ENCODE measurements at places on chromosomes 6 and 20.

DNA sequence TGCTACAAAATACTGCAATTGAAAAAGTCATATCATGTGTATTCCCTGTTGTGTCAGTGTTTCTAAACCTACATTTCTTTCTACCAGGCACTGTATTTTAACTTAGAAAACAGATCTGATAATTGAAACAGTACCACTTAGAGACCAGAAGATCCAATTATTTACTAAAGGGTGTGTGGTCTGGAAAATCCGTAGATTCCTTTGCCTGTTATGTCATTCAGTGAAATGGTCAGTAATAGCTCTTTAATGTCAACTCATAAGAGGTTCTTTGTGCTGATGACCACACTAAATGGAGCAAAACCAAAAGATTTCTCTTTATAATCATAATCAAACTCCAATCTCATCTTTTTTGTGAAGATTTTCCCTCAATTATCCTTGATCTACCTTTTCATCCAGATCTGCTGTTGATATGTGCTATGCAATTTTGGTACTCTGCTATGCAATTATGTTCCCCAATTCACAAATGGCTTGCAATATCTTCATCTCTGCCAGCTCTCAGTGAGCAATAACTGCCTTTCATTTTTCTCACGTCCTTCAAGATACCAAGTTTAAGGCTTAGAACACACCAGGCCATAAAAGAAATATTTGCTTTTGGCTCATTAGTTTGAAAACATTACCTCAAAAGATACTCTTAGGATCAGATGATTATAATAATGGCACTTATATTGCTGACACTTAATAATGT, 165.5 kb downstream of the MOXD1 start:
- no peak for DNase-seq

DNA sequence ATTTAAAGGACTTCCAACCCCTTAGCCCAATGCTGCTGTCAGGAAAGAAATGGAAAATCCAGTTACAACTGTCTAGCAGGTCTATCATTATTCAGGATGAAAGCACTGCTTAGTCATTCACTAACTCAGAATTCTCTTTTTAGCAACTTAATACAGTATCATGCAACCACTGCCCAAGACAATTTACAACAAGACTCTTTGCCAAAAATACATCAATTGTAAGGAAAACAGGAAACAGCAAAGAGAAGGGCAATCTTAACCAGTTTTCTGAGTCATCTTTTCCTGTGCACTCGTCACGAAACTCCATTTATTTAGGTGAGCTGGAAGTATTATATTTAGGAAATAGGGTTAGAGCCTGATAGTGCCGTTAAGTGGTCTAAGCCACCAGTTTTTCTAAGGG, 1197.7 kb upstream of the CITED2 start:
- no peak for DNase-seq

GRCh38 chr6:53360093-53360912, 11.6 kb upstream of the ELOVL5 start:
- peak; percentile 30 for DNase-seq

DNA sequence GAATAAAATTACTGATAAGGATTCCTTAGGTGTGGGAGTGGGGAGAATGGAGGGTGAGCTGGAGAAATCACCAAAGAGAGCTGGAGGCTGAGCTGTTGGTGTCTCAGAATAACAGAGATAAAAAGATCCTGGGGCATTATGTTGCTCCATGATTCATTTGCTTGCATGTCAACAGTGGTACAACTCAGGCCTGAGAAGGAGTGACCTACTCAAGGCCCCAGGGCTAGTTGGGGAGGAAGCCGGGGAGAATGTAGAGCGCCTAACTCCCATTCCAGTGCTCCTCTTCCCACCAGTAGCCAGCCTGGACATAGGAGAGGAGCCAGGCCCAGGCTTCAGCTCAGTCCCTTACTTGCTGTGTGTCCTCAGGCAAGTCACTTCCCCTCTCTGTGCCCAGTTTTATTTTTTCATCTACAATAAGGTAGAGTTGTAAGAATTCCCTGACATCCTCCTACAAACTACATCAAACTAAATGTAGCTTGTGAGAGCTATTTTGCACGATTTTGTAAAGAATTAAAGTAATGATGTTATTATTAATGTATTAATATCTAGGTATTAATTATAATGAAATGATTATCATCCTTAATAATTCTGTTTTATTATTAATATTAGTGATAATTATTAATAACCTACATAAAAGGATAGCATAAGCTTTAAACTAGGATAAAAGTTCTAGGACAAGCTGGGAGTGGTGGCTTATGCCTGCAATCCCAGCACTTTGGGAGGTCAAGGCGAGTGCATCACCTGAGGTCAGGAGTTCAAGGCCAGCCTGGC, 250.9 kb upstream of the SULF2 start:
- DNase-seq = no peak

GRCh38 chr6:46612645-46613044, 40.0 kb downstream of the CYP39A1 start:
- no peak for DNase-seq

DNA sequence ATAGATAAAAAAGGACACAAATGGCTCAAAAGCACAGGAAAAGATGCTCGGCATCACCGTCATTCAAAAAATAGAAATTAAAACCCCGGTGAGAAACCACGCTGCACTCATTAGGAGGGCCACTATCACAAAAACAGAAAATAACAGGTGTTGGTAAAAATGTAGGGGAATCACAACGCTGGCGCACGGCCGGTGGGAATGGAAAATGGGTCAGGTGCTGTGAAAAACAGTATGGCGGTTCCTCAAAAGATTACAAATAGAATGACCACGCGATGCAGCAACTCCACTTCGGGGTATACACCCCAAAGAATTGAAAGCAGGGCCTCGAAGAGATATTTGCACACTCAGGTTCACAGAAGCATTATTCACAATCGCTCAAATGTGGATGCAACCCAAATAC, 28.3 kb downstream of the NPEPL1 start:
- DNase-seq = no peak

DNA sequence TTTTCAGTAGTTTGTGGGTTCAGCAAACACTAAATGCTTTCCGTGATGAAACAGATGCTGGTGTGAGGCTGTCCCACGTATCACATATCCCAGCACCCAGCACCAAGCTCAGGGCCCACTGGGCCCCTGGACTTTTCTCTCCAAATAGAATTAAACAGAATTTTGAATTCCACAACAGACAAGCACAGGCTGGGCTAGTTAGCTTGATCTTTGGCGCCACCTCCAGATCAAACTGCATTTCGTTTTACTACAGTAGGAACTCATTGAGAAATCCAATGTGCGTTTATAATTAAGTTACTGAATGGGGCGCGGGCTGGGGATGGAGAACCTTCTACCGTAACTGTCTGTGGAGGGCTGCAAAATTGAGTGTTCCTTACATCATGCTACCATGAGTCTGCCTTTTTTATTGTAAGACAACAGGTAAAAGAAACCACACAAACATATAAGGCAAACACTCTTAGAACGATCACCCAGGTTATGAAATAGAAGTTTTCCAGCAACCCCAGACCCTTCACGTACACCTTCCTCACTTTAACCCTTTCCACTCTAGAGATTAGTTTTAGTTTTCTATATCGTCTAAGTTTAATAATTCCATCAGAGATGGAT, 107.8 kb downstream of the ZFP64 start:
- DNase-seq = peak; percentile 54

DNA sequence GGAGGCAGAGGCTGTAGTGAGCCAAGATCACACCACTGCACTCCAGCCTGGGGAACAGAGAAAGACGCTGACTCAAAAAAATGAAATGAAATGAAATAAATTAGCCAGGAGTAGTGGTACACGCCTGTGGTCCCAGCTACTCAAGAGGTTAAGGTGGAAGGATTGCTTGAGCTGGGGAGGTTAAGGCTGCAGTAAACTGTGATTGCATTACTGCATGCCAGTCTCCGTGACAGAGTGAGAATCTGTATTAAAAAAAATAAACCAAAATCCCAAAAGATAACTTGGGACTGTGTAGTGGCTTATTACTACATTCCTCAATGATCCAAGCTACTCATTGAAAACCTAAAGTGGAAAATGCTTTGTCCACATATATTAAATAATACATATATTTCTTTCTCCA, 87.0 kb downstream of the SGK1 start:
- DNase-seq = no peak

DNA sequence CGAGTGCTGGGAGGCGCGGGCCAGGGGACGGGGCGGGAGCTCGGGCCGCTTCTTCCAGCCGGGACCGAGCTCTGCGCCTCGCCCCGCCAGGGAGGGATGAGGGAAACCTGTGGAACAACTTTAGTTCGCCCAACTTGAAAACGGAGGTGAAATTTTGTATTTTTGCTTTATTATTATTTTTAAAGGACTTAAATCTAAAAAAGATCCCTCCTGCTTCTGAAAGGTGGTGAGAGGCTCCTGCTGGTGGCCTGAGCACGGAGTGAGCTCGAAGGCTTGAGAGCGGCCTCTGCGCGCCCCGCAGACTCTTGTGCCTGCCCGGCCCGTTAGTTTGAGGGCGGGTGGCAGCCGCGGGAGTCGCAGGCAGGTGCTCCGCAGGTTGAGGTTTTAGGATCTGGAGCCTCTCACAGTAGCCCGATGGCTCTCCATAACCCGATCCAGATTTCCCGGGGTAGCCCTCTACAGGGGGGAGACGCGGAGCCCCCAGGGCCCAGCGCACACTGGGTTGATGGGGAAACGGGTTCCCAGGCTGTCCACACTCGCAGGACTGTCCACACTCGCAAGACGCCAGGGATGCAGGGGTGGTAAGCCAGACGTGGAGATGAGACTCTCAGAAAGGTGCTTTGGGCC, 46.2 kb upstream of the SUPT3H start:
- DNase-seq = no peak

- DNase-seq = no peak
These were observed 304.7 kb upstream of the FOXQ1 start for GRCh38 chr6:1007159-1007558.

DNA sequence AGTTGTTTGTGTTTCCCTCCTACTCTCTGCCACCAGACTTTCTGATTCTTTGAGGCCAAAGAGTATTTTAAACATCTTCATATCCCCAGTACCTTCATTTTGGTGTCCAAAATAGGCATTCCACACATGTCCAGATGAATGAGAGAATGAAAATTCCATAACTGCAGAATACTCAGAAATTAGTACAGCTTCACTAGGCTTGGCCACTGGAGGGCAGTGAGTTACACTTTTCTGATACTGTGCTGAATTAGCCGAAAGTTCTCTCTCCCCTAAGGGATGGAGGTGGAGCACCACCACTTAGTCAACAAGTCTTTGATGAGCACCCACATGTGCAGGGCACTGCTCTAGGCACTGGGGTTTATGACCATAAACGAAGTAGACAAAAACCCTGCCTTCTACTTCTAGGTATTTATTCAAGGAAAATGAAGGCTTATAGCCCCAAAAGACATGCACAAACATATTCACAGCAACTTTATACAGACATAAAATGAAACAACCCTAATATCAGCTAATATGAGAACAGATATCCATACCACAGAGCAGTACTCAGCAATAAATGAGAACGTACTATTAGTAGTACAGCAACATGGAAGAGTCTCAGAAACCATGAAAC, 46.1 kb upstream of the TMEM217 start:
- DNase-seq = peak; percentile 48

GRCh38 chr20:44581515-44581914, 864 bp upstream of the PKIG start:
- DNase-seq = no peak

DNA sequence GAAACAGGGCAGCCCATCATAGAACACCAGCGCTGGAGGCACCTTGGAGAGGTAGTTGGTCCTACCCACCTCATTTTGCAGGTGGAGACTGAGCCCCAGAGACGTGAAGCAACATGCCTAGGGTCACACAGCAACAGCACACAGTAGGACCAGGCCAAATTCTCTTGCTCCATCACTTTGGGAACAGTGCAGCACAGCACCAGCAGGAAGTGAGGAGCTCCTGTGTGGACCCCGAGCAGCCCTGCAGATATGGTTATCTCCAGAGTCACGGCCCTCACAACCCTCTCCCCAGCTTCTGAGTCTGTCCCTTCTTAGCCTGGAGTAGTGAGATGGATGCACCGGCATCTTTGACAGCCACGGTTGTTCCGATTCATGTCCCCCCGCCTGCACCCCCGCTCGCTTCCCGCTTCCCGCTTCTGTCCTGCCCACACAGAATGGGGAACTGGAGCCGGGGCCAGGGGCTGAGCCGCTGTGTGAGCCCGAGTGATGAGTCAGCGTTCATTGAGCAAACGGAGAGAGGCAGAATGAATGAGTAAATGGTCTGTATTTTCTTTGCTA, 72.6 kb upstream of the DUSP22 start:
- peak; percentile 96 for DNase-seq

DNA sequence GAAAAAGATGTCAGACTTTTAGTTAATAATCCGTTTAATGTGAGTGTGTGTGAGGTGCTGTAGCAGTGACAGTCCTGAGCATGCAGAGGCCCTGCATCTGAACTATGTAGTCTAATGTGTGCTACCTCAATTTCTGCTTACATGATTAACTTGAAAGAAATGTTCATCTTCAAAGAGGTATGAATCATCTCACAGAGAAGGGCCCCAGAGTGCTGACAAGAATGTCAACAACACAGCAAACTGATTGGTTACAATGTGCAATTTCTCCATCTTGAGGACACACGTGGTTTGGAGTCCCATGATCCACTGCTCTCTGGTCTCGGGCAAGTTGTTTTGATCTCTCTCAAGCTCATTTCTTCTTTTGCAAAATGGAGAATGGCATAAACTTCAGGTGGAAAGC, 61.7 kb upstream of the EMILIN3 start:
- no peak for DNase-seq

DNA sequence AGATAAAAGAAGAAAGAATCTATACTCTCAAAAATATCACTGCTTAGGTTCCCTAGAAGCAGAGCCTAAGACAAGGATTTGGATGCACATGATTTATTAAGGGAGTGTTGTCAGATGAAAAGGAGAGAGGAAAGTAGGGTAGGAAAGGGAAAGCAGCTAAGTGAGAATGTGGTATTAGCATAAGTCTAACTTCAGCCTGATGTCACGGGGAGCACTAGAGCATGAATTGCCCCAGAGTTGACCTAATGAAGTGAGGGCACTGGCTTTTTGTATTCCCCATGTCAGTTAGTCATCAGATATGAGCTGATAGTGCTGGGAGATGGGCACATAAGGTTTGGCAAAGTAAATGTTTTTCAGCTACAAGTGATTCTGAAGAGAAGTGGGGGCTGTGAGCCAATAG, 129.0 kb upstream of the THEMIS start:
- no peak for DNase-seq

DNA sequence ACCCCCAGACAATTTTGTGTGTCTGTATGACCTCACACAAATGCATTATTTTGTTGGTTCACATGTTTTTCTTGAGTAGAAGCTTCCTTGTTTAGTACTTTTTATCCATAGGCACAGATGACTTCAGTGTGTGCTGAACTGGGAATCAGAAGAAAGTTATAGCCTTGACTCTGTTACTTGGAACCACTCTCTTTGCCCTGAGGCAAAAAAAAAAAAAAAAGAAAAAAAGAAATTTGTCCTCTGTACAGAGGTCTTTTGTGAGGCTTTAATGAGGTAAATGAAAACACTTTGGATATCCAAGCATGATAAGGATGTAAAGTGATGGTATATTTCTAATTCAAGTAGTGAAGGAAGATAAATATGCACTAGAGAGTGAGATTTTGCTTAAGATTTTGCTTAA, 51.9 kb downstream of the TRMT11 start:
- no peak for DNase-seq

DNA sequence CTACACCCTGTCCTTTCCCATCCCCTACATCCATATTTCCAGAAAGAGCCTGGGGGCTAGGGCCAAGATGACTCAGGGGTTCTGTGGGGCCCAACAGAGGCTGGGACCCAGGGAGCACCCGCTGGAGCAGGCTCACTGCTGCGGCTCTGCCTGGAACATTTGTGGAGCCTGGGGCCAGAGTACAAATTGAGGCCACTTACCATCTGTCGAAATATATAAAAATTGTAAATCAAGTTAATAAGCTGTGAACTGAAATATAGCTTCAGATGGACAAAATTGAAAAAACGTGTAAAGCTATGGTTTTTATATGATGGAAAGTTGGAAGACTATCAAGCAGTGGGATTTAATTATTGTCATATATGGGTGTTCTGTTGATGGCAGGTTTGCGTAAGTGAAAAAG, 82.9 kb upstream of the ATXN1 start:
- no peak for DNase-seq
